ENCODE measurements at places on chromosomes 5 and 9. TPM values are rescaled to one million over a fixed set of nuclear protein-coding genes. Genes with fewer than 3 reads are reported as not detected.

The SAPCD2 gene
- polyA plus RNA-seq = 0.24 TPM

The FAM221B gene
- not detected for polyA plus RNA-seq

The SNX24 gene
- polyA plus RNA-seq = 25.9 TPM

The ALDH1A1 gene
- 228 TPM for polyA plus RNA-seq

The TNPO1 gene
- 16.4 TPM for polyA plus RNA-seq

The SCGB3A2 gene
- not detected for polyA plus RNA-seq

The ARHGEF28 gene
- polyA plus RNA-seq = 2.6 TPM

The TAF11L4 gene
- polyA plus RNA-seq = not detected

The IFNA21 gene
- polyA plus RNA-seq = not detected

The ISOC1 gene
- polyA plus RNA-seq = 17.3 TPM

The QRFP gene
- not detected for polyA plus RNA-seq

The KIF27 gene
- polyA plus RNA-seq = 5.7 TPM

The RNF183 gene
- not detected for polyA plus RNA-seq

The SLC45A2 gene
- not detected for polyA plus RNA-seq

The TMEM174 gene
- polyA plus RNA-seq = not detected

The OR1L6 gene
- polyA plus RNA-seq = not detected

The BTF3 gene
- polyA plus RNA-seq = 455 TPM

The ZDHHC11B gene
- 5.4 TPM for polyA plus RNA-seq

The TAF11L5 gene
- polyA plus RNA-seq = not detected

The IL9 gene
- polyA plus RNA-seq = not detected

The ENTPD2 gene
- not detected for polyA plus RNA-seq

The IL7R gene
- not detected for polyA plus RNA-seq

The EIF4EBP3 gene
- polyA plus RNA-seq = 7.7 TPM
